ENCODE measurements at places on chromosomes 3 and 15.
A peak's percentile ranks its signal among the peaks of the same experiment; 100 is the strongest.

- no peak for DNase-seq
These were observed 12.4 kb upstream of the FYCO1 start for GRCh38 chr3:46008058-46008457.

- DNase-seq = no peak
These were observed 1.2 kb downstream of the PRICKLE2 start for GRCh38 chr3:64223791-64224745.

GRCh38 chr3:27360113-27361078 lies 8.8 kb downstream of the NEK10 start:
- no peak for DNase-seq

DNA sequence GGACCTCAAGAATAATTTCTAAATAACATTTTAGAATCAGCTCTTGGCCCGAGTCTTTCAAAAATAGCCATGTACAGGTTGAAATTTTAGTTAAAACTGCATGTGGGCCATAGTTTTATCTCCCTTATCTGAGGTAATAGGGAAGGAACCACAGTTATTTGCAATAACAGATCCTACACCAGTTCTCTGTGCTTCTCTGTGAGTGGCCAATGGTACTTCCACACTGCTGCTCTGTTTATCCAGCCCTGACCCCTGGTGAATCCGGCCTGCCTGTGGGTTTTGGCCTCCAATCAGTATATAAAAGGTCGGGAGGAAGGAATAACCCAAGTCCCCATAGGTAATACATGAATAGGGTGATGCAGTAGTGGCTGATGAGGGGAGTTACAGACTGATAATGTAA lies 48.0 kb upstream of the TNIK start:
- DNase-seq = peak; percentile 34
